ENCODE measurements at places on chromosomes 7 and 10. TPM values are rescaled to one million over a fixed set of nuclear protein-coding genes. Genes with fewer than 3 reads are reported as not detected.

GRCh38 chr7:28750981-28751380 lies 207.1 kb downstream of the TRIL start:
- no peak for DNase-seq

GRCh38 chr10:70437721-70438120 lies 3.8 kb downstream of the NODAL start:
- no peak for DNase-seq

DNA sequence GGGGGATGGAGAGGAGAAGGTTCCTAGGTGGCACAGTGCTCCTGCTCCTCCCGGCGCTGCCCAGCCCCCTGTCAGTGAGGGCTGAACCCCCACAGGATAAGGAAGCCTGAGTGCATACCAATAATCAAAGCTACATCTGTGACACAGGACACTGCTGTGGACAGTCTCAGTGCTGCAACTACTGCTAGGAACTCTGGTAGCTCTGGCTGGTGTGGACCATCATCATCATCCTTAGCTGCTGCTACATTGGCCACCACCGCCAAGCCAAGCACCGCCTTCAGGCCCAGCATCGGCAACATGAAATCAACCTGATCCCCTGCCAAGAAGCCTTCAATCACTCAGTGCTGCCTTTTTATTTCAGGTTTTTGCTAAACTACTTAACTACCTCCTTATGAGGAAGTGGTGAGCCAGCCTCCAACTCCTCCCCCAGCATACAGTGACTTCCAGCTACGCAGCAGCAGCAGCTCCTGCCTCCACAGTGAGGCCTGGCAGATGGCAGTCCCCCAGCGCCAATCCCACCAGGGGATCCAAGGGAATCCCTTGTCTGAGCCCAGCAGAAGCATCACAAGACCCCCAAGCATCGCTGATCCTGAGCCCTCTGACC lies 32.1 kb upstream of the SLC26A4 start:
- DNase-seq, result no peak

- no peak for DNase-seq
Measured at GRCh38 chr10:70461397-70462348, 16.9 kb upstream of the PALD1 start.

DNA sequence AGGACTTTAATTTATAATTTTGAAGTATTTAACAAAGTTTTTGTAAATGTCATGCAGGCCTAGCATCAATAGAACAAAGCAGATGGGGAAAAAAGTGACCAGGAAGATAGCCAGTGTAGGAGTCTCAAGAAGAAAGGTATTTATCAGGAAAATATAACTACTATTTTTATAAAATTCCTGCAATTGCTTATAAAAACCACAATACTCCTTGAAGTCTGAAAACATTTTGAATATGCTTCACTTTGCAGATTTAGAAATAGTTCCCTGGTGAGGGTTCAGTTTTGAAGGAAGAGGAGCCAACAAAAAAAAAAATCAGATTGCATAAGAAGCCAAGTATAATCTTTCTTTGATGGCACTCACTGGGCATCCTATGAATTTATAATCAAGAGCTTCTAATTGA lies 34.1 kb downstream of the MTERF1 start:
- DNase-seq, result no peak

DNA sequence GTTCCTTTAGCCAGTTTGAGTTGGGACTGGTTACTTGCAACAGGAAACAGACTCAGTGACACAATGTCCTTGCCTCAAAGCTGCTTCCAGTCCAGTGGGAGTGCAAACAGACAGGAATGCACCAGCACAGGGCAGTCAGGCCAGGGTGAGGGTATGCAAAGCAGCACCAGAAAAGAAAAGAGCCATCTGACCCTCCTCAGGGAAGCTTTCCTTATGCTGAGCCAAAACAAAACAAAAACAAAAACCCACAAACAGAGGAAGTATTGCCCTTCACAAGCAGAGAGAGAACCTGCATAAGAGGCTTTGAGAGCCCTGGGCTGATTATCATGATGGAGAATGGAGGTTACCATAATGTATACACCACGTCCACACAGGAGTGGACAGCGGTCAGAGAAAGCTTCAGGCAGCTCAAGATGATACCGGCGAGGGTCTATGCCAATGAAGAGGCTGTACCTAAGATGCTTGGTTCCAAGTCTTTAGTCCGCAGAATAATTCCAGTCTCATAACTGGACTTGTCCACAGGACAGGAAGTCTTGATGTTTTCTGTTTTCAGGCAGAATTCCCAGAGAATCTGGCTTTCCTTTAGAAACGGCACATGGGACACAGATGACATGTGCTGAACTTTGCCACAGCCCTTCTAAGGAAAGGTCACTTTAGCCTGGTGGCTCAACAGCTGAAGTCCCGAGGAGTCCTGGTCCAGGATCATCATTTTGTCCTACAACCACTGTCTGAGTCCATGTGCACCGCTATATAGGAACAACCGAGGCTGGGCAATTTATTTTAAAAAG lies 263.3 kb downstream of the TNS3 start:
- DNase-seq, result no peak

DNA sequence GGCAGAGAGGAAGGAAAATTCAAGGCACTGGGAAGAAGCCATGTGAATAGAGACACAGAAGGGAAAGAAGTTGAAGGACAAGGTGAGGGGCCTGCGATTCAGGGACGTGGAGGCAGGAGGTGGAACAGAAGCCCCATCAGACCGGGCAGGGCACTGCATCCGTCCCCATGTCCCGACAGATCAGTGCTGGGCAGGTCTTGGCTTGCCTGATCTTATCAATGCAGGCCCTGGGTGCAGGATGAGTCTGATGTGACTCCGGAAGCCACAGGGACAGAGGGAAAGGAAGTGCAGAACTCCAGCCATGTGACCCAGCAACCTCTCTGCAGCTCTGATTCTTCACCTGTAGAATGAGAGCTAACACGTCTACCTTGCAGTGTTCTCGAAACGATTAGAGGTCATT lies 136.2 kb upstream of the CTBP2 start:
- DNase-seq, result no peak

The EIF5AL1 gene
- 0.42 TPM for polyA plus RNA-seq

The CAMK2B gene
- polyA plus RNA-seq, result 3.3 TPM

The TMEM273 gene
- 3.0 TPM for polyA plus RNA-seq

The DKK1 gene
- 39.0 TPM for polyA plus RNA-seq

The ARPC1A gene
- polyA plus RNA-seq, result 107 TPM

Measured in renal pelvis (tissue), 12 donors.